ENCODE measurements at places on chromosomes 4 and X. TPM values are rescaled to one million over a fixed set of nuclear protein-coding genes. Genes with fewer than 3 reads are reported as not detected.

The PAGE5 gene
- total RNA-seq: not detected

The PDHA1 gene
- 123 TPM for total RNA-seq

The MGAT4D gene
- total RNA-seq: not detected

The NDST4 gene
- total RNA-seq: not detected

The MTNR1A gene
- total RNA-seq: not detected

The PNMA5 gene
- total RNA-seq: not detected

The GATA1 gene
- not detected for total RNA-seq

The MAGEA8 gene
- total RNA-seq: not detected

The GNRHR gene
- total RNA-seq: not detected

The PPEF1 gene
- total RNA-seq: not detected

The IL1RAPL1 gene
- not detected for total RNA-seq

The XAGE1A gene
- total RNA-seq: not detected

The SLITRK4 gene
- total RNA-seq: not detected

The ARX gene
- not detected for total RNA-seq

The MAGEB10 gene
- not detected for total RNA-seq

The GC gene
- total RNA-seq: not detected

The NKX6-1 gene
- total RNA-seq: not detected

The HOPX gene
- 1.00 TPM for total RNA-seq

The MAGEA3 gene
- total RNA-seq: not detected

The CFI gene
- total RNA-seq: not detected

The KLHL13 gene
- 0.85 TPM for total RNA-seq

The CHRNA9 gene
- 0.30 TPM for total RNA-seq

The SCD5 gene
- total RNA-seq: not detected

The SH3BP2 gene
- total RNA-seq: 92.6 TPM

The MAGEB17 gene
- total RNA-seq: not detected

The TMPRSS11B gene
- not detected for total RNA-seq

The GPR143 gene
- not detected for total RNA-seq

The LDOC1 gene
- total RNA-seq: 14.4 TPM

The AFF2 gene
- 4.7 TPM for total RNA-seq

The HTN1 gene
- total RNA-seq: not detected

The TMPRSS11F gene
- total RNA-seq: not detected

The FAM241A gene
- 2.4 TPM for total RNA-seq

The PRR32 gene
- not detected for total RNA-seq

The ZNF630 gene
- 0.56 TPM for total RNA-seq

The ATP11C gene
- 22.6 TPM for total RNA-seq

The STS gene
- 0.51 TPM for total RNA-seq

The FRMD7 gene
- total RNA-seq: not detected

The ASB11 gene
- not detected for total RNA-seq

The MAGEA10 gene
- total RNA-seq: not detected

The GPAT3 gene
- 5.8 TPM for total RNA-seq

The MAGEA4 gene
- not detected for total RNA-seq

The MAGT1 gene
- 36.5 TPM for total RNA-seq

The IKBKG gene
- 42.8 TPM for total RNA-seq

The GLOD5 gene
- not detected for total RNA-seq

The MAGEC2 gene
- not detected for total RNA-seq

The INTS6L gene
- 31.0 TPM for total RNA-seq

The CHIC1 gene
- total RNA-seq: 7.8 TPM

The MAGEE1 gene
- total RNA-seq: 2.7 TPM

The OPRPN gene
- not detected for total RNA-seq

The ANXA3 gene
- 7.4 TPM for total RNA-seq

The SMPX gene
- total RNA-seq: not detected
